Stimulated activated naive CD4-positive, alpha-beta T cell (primary cell): ENCODE measurements at places on chromosomes 1 and 21.

DNA sequence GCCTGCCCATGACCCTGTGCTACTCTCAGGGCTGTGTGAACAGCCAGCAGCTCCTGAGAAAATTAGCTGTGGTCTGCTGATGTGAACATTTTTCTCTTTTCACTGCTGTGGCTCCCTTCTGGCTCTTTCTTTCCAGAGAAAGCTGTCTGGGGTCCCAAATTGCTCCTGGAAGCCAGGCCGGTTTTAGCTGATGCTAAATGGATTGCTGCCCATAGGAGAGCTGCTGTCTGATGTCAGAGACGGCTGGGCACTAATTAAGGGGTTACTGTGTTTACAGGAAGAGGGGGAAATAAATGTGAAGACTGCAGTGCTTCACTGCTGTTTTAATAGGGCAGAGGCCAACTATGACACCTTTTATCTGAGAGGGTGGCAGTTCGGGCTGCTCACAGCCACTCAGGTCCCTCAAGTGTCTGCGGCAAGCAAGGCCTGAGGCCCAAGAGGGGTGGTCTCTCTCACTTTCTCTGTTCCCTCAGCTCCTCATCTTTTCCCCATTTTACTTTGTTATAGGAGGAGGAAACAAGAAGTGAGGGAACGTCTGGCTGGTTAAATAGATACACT, 106.0 kb upstream of the GNG12 start:
- no peak for DNase-seq

GRCh38 chr1:88801575-88802208, 89.7 kb downstream of the GTF2B start:
- DNase-seq: no peak

GRCh38 chr1:68485431-68486022, 11.4 kb downstream of the DEPDC1 start:
- no peak for DNase-seq

DNA sequence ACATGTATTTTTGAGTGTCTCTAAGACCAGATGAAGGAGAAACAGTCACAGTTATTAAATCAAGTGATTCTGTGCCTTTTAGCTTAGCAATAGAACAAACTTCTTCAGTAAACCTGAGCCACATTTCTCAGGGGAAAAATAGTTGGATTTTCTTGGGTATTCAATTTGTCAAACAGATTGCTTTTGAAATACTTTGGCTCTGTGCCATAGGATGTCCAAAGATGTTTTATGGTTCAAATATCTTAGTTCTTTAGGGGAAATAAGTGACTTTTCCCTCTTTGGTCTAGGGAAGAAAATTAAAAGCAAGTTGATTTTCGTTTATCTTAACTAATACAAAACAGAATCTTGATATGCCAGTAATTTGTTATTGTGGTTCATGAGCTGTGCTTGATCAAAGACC, 125.9 kb downstream of the ATP5PO start:
- DNase-seq: no peak

DNA sequence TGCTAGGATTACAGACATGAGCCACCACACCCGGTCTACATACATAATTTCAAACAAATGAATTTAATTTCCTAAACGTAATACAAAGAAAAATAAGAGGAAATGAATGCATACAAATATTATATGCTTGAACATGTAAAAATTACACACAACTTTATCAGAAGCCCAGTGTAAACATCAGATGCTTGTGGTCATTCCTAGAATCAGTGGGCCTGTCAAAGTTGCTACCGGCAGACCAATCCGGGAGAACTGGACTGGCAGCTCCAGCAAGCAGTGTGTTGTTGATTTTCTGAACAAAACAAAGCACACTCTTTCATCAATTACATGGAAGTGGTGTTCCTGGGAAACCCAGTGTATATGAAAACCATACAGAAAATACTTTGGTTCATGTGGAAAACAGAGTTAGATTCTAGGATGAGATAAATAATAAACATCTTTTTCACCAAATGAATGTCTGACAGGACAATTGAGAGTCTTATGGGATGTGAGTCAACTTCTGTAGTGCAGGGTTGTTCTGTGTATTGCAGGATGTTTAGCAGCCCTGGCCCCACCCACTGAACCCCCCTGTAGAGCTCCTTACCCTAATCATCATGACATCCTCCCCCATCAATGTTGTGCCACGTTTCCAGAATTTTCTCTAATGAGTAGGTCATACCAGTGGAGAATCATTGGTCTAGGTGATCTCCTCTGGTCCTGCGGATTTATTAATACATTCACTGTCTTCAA, 33.8 kb downstream of the MFSD2A start:
- no peak for DNase-seq

DNA sequence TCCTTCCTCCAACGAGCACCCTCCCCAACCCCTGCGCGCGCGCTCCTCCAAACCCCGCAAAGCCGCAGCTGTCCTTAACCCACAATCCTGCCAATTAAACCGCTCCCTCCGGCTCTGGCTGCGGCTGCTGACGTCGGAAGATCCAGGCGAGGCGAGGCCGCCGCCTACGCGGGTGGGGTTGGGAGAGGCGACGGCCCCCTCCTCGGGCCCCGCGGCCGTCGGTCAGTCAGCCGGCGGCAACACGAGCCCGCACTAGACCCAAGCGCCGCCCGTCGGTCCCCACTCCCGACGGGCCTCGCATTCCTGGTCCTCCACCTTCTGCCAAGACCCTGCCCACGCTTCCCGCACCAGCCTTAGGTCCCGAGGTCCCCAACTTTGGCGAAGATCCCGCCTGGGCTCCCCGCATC, 75.4 kb downstream of the VWA5B1 start:
- no peak for DNase-seq

DNA sequence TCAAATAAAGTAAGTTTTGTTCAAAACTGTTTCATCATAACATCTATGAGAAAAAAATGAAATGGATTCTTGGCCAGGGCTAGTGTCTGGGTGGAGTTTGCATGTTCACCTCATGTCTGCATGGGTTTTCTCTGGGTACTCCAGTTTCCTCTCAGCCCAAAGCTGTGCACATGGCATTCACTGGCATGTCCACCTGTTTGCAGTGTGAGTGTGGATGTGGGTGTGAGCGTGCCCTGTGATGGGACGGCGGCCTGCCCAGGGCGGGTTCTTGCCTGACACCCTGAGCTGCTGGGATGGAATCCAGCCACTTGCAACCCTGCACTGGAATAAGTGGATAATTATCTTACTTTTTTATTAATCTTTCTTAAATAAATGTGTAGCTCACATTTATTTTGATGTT, 185.5 kb downstream of the RYR2 start:
- DNase-seq: no peak

- no peak for DNase-seq
Observed at GRCh38 chr21:35649186-35649585, 411.1 kb downstream of the SETD4 start.

GRCh38 chr1:164519426-164519825, 39.6 kb upstream of the PBX1 start:
- DNase-seq: no peak

GRCh38 chr1:106613068-106613467, 443.4 kb upstream of the PRMT6 start:
- DNase-seq: no peak

GRCh38 chr1:117447661-117448060, 80.4 kb downstream of the MAN1A2 start:
- no peak for DNase-seq

DNA sequence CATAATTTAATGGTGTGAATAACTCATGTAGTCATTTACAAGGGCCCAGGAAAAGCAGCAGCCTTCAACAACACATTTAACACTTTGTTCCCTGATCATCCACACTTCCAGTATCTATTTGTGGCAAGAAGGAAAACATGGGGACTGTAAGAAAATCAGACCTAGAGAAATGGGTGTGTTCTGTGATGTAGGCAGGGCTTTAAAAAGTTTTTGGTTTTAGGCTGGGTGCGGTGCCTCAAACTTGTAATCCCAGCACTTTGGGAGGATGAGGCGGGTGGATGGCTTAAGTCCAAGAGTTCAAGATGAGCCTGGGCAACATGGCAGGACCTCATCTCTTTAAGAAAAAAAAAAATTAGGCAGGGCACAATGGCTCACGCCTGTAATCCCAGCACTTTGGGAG, 14.2 kb upstream of the WDR47 start:
- DNase-seq: no peak

DNA sequence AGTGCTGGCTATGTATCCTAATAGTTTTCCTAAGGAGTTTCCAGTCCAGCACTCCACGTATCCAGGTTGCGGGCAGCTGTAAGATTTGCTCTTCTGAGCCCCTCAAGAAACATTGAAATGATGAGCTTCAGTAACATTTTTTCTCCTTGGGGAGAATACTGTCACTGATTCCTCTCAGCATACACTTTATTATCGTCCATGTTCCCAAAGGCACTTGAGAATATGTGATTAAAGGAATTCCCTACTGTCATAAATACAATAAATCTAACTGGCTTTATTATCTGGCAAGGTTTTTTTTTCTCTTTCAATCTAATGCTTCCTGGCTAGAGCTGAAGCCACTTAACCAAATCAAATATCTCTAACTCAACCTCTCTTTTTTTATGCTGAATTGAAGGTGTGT, 359.2 kb upstream of the PKN2 start:
- no peak for DNase-seq

DNA sequence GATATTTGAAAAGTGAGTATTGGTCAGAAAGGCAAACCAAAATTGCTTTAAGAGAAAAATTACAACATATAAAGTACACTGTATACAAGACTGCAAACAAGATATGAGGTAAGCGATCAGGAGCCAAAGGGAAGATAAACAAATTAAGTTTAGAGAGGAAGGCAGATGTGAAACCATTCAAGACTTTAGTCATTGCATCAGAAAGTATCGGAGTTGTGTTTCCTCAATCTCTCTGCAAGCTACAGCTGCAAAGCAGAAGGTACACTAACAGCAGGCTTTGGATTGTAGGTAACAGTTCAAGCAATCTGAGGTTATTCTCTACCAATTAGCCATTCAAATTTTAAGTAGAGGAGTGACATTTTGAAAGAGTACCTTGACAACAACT, 21.3 kb upstream of the TLCD4 start:
- no peak for DNase-seq

DNA sequence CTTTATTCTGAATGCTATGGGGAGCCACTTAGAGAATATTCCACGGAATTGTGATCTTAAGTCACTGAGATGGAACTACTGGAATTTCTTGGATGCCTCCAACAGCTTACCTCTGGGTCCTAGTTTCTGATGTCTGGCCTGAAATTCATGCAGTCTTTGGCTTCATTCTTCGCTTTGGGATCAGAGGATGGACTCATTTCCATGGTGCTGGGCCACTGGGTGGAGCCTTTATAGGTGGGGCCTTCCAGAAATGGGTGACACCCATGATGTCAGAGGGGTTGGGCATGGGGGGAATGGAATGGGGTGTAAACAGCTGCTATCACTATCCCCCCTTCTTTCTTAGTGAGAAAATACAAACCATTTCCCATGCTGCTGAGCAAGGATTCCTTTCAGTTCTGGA, 73.7 kb upstream of the FGGY start:
- DNase-seq: no peak

DNA sequence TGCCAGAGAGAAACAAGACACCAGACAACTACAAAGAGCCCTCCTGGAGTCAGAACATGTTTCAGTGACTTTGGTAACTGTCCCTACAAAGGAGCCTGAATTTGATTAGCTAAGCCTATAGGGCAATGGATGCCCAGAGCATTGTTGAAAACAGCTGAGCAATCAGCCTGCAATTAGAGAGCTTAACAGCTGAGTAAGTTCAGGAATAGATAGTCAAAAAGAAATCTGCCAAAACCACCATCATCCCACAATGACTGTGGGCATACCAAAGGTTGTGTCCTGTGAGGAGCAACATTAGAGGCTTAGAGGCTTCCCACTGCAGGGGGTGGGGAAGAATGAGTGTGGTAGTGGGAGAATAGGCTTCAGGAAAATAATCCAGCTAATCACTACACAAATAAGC, 32.1 kb downstream of the SH3BP5L start:
- no peak for DNase-seq

GRCh38 chr1:3069491-3070308, 697 bp downstream of the PRDM16 start:
- no peak for DNase-seq

GRCh38 chr1:226479474-226479873, 69.1 kb upstream of the STUM start:
- DNase-seq: no peak

GRCh38 chr1:227395426-227396028, 77.2 kb upstream of the CDC42BPA start:
- no peak for DNase-seq

DNA sequence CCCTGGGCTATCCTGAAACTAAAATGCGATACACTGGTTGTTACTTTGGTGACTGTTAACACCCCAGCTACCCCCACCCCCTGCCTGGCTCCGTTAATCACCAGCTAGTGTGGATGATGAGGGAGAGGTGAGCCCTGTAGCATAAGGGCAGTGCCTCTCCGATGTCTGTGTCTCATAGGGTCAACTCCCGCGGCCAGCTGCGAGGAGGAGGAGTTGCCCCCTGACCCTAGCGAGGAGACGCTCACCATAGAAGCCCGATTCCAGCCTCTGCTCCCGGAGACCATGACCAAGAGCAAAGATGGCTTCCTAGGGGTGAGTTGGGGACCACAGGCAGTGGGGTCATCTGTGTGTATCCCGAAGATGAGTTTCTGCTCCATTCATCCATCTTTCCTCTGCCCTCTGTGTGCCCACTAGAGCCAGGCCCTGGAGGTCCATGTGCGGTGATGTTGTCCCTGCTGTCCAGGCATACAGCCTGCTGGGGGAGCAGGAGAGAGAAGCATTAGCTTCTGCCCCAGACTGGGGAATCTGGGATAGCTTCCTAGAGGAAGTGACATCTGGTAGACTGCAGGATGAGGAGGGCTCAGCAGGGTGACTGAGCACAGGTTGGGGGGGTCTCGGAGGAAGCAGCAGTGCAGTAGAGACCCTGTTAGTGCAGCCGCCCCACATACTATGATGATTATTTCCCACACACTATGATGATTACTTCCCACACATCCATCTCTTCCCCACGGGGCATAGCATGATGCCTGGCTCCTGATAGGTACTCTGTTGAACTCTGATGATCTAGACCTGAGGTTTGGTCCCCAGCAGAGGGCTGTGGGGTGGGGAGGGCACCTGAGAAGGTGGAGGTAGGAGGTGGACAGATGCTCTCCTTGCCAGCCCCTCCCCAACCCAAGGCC, 5.2 kb downstream of the SELENON start:
- DNase-seq: no peak

- no peak for DNase-seq
Observed at GRCh38 chr1:228393268-228393701, 13.3 kb downstream of the TRIM11 start.

DNA sequence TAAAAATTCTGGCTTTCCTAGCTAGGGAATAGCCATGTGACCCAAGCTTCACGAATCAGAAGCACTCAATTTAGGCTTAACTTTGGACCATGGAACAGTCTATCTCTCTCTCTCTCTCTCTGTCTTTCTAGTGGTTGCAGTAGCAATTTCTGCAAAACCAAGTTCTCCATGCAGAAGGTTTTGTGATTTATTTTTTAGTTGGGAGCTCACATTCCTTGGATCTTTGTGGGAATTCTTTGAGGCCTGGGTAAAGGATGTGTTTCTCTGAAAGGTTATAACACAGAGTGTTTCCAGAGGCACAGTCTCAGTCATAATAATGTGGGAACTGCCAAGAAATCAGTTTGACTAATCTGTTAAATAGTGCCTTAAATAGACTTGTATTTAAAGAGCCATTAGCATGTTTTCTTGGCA, 112.3 kb upstream of the COL11A1 start:
- no peak for DNase-seq
